ENCODE measurements at places on chromosomes 5 and 9.

- no peak for DNase-seq
Measured at GRCh38 chr9:89725271-89725670, 120.5 kb downstream of the GADD45G start.

DNA sequence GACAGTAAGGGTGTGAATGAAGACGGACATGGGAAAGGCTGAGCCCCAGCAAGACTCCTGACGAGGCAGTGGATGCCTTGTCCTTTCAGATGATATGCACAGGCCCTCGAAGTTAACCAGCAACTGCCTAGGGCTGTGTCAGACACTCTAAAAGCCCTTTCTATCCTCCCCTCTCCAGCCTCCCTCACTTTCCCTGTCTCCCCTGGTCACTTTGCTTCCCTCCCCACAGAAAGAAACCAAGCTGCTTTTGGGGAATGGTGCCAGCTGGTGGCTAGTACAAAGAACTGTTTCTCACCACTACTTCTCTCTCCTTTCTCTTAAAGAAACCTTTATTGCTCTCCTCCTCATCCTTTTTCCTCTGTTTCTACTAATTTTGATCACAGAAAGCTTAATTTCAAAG, 21.4 kb downstream of the LHFPL2 start:
- DNase-seq, result no peak

- no peak for DNase-seq
Measured at GRCh38 chr9:12773562-12773961, 1.3 kb upstream of the LURAP1L start.

GRCh38 chr5:137146402-137146890, 352.7 kb downstream of the SPOCK1 start:
- no peak for DNase-seq

- no peak for DNase-seq
Measured at GRCh38 chr9:131649646-131650045, 90.2 kb downstream of the RAPGEF1 start.

DNA sequence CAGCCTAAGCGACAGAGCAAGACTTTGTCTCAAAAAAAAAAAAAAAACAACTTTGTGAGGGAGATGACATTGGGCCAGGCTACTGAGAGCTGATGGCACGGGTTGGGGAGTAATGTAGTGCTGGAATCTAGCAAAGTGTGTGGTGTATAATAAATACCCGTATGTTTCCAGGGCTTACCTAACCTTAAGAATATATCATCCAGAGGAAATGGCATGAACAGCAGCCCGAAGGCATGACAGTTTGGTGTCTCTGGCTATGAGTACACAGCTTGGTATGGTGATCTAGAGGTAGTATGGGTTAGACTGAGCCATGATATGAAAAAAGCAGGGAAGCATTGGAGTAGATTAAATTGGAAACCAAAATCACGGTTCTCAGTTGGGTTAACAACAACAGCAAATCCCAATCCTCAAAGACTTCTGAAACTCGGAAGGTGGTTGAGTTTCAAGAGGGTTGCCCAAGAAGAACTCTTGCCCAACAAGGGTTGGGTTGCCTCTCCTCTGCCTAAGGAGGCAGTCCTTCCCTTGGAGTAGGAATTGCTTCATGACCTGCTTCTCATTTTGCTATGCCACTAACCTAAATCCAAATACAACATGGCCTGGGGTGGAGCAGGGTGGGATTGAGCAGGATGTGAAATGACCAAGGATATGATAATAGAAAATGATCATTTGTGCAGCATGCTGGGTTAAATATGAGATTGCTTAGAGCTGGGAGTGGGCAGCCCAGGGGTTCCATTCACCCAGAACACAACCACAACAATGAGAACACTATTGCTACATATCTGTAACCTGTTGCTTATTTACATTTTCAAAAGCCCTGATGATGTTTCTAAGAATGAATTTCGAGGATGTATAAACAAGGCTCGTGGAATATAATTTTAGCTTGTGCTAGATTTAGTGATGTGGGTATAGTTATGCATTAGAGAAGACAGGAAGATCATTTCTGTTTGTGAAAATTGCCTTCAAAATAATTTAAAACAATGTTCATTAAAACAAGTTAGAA, 64.6 kb upstream of the ZFR start:
- DNase-seq, result no peak

GRCh38 chr9:109875495-109876129, 95.6 kb downstream of the PALM2AKAP2 start:
- DNase-seq, result no peak

- DNase-seq, result no peak
Measured at GRCh38 chr9:81686614-81687520, 2.5 kb downstream of the TLE1 start.

DNA sequence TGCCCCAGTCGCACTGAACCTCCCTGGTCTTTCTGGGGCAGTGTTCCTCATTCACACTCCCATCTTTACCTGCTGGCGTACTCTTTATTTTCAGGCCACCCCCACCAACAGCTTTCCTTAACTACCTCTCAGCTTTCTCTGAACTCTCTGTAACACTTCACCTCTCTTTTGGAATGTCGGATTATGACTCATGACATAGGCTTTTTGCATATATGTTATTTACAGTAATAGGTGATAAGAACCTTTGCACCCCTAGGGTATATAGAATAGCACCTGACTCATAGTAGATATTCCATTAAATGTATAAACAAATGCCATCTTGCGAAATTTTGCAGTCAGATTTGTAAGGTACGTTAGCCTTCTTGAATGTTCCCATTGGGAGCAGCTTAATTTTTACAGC, 52.9 kb upstream of the MIER3 start:
- DNase-seq, result no peak

DNA sequence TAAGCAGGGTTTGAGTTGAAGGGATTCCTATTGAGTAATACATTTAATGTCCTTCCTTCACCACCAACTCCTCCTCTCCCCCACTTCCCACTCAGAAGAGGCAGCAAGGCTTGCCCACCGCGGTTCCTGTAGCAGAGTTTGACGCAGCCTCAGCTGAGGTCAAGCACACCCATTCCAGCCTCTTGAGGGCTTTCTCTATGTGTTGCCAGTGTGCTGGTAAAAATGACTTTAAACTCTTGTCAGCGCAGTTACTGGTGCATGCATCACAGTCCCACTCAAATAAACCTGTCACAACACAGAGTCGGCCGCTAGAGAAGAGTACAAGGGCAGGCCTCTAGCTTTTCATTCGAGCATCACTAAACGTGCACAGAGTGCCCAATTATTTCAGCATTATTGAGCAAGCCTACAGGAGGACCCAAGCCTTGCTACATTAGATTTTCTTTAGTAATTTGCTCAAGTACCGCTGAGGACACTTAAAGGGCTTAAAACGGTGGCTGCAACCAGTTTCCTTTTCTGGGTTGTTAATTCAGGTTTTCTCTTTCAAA, 79.6 kb downstream of the TLE4 start:
- DNase-seq, result no peak

DNA sequence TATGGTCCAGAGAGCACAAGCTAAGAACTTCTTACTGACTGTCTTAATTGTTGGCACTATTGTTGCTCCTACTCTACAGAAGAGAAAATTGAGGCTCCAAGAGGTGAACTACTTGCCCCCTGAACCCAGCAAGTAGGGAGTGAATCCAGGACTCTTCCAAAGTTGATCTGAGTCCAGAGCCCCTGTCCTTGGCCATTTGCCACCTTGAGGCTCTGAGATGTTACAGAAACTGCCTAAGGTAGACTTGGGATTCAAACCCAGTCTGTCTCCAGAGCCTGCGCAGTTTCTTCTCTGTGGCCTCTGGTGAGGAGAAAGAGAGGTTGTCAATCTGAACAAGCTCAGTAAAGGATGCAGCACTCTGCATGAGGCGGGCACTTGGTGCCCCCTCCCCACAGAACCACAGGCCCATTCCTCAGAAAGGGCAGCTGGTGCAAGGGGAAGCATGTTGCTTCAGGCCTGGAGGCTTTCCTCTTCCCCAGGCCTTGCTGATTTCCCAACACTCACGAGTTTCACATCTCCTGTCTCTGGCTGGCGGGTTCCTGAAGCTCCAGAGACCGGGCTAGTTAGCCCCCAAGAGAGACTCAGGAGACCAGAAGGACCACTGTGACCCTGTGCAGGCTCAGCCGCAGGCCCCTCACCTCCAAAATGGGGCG, 2.9 kb upstream of the LCP2 start:
- DNase-seq, result no peak

DNA sequence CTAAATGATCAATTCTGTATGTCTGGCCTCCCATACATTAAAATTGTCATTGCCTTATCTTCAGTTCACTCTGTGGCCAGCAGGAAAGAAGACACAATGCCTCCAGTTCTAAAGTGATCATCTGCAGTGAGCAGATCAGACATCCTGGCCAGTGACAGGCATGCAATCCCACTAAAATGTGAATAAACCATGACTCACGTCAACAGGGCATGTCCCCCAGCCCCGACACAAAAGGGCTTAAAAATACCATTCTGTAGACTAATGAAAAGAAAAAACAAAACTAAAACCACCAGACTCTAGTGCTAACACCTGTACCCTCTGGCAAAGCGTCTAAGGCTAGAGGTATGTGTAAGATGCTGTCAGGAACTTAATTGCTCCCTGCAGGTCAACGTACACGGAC, 38.5 kb downstream of the DDX31 start:
- DNase-seq, result no peak

GRCh38 chr5:172973931-172974330, 9.6 kb upstream of the ATP6V0E1 start:
- no peak for DNase-seq

GRCh38 chr5:154570572-154571324, 92.7 kb upstream of the HAND1 start:
- DNase-seq, result no peak

DNA sequence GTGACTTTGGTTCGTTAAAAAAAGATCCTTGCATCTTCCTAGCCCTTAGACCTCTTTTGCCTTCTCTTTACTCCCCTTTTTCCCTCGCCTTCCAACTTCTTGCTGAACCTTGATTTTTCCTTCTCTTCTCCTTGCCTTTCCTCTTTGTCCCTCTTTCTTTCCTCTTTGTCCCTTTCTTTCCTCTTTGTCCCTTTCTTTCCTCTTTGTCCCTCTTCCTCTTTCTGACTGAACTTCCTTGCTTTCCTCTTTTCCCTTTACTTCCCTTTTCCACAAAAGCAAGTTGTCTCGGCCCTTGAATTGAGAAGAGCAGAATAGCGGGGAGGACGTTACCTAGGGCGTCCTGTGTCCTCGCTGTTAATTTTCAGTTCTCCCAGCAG, 1.4 kb upstream of the MLLT3 start:
- no peak for DNase-seq

GRCh38 chr9:136527721-136528710, 17.8 kb downstream of the NOTCH1 start:
- DNase-seq, result no peak

- no peak for DNase-seq
Measured at GRCh38 chr9:22483528-22484070, 37.0 kb downstream of the DMRTA1 start.

GRCh38 chr9:122904823-122905710, at the start of gene RC3H2:
Gene RC3H2, minus strand, starts transcription at chr9:122905359. Its CDS starts 7,850 bp downstream, at chr9:122897509.
- peak; percentile 93 for DNase-seq

GRCh38 chr9:34171753-34172535, 6.9 kb upstream of the UBAP1 start:
- DNase-seq, result no peak

DNA sequence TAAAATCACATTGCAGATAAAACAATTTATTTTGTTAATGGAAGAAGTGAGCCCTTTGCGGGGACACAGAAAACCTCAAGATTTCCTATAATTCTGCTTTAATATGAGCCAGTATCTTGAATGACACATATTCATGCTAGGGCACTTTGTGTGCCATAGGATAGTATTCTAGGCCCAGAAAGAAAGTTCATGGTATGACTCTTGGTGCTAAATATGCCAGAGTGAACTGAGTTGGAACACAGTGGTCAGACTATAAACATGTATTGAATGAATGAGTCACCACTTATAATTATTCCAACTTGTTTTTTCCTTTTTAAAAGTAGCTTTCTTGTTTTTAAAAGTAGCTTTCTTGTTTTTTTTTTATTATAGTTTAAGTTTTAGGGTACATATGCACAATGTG, 46.0 kb downstream of the ADAMTS19 start:
- no peak for DNase-seq

DNA sequence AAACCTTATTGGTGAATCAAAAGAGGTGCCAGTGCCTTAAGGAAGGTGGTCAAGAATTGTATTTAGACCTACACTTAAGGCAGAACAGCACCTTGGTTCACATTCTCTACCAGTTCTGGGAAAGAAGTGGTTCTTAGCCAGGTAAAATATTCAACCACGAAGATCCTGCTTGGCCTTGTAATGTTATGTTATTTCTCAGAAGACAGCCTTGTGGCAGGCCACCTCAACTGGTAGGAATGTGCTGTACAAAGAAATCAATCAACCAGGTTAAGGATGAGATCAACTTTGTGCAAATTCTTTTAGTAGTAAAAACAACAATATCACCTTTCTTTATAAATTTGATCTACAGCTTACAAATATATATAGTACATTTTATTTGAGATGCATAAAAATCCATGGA, 246.8 kb downstream of the ARRDC3 start:
- DNase-seq, result no peak

DNA sequence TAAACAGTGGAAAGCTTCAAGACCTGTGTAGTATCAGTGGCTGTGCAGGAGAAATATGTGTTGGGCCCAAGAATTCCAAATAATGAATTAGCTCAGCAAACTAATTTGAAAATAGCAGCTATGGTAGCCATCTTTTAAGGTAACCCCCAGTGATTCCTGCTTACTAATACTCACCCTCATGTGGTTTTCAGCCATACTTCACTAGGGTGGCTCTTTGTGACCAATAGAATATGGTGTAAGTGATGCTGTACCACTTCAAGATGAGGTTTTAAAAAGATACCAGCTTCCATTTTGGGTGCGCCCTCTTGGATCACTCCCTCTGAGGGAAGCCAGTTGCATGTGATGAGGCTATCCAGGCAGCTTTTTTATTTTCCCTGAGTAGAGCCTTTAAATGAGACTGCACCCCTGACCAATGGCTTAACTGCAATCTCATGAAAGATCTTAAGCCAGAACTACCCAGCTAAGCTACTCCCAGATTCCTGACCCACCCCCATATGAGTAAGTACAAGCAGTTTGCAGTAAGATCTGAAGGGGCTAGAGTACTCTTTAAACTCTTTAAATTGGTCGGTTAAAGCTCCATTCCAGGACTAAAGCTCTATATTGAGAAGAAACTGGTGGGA, 58.3 kb downstream of the UHRF2 start:
- no peak for DNase-seq

- DNase-seq, result no peak
Measured at GRCh38 chr5:161382685-161383084, 163.8 kb downstream of the GABRB2 start.

DNA sequence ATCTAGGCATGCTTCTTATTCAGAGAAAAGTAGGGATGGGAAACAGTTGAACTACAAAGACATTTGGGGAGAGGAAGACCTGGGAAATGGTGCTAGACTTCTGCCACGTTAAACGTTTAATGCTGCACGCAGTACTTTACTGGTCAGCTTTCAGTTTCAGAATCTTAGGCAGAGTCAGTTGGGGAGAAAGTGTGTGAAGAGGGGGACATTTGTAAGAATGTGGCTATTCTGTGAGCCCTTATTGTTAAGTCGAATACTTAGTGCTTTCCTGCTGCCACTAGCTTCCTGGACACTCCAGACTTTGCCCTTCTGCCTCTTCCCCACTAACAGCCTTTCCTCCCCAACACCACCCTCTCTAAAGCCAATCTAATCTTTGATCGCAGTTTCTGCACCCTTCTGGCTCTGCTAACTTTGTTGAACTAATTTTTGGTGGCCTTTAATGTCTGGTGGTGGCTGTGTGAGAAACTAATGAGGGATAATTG, 6.1 kb downstream of the CYSTM1 start:
- DNase-seq, result no peak
